ENCODE measurements at places on chromosomes 11 and 22.

- DNase-seq, result no peak
Measured at GRCh38 chr22:41003976-41004375, 52.8 kb downstream of the RBX1 start.

DNA sequence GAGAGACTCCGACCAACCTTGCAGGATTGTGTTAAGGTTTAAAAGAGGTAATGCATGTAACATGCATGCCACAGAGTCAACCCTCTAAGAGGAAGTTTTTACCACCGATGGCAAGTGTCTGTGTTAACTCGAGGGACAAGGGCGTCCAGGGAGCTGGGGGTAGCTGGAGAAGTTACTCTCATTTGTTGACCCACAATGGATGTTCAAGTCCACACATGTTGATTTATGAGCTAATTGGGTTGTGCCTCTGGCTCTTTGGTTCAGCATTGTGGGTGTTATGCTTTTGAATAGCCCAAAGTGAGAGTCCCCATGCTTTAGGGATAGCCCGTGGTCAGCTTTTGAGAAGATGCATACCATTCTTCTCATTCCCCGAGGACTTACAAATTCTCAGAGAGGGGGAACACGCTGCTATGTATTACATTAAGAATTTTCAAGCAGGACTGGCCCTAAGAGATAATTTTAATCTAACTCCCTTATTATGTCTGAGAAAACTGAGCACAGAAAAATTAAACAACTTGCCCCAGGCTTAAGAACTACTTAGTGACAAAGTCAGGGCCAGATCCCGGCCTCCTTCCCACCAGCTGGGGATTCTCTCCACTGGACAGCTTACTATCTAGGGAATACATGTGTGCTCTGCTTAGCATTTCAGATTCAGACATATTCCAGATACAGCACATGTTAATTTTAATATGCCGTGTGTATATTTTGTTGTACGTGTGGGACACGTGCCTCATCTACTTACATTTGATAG lies 5.2 kb upstream of the PLET1 start:
- no peak for DNase-seq

- DNase-seq, result no peak
Measured at GRCh38 chr11:100827934-100828661, 141.0 kb downstream of the ARHGAP42 start.

GRCh38 chr11:7597620-7598019 lies 75.7 kb downstream of the CYB5R2 start:
- no peak for DNase-seq

GRCh38 chr22:41570221-41570620 lies 9.4 kb downstream of the CSDC2 start:
- no peak for DNase-seq

DNA sequence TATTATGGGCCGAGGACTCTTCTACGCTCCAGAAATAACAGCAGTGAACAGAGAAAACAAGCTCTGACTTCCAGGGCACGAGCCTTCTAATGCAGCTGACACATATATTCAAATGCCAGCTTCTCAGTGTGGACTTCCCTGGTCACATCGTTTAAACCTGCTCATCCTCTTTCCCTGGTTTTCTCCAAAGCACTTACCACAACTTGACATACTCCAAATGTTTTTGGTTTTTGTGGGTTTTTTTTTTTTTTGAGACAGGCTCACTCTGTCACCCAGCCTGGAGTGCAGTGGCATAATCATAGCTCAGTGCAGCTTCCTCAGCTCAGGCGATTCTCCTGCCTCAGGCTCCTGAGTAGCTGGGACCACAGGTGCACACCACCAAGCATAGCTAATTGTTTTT lies 105.5 kb downstream of the MICAL3 start:
- no peak for DNase-seq

- no peak for DNase-seq
Measured at GRCh38 chr11:111414267-111414931, 35.3 kb upstream of the POU2AF1 start.

- no peak for DNase-seq
Measured at GRCh38 chr22:32695451-32695891, 106.0 kb upstream of the TIMP3 start.

DNA sequence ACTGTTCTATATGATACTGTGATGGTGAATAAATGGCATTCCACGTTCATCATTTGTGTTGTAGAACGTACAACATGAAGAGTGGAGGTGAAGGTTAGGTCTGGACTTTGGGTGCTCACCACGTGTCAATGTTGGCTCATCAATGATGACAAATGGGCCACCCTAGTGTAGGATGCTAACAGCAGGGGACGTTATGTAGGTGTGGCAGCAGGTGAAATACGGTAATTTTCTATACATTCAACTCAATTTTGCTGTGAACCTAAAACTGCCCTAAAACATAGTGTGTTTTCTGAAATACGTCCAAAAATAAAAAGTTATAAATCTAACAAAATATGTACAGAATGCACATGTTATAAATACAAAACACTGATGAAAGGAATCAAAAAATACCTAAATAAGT lies 6.2 kb downstream of the KRTAP5-6 start:
- DNase-seq, result no peak

- DNase-seq, result no peak
Measured at GRCh38 chr22:24584871-24585411, 7.9 kb downstream of the LRRC75B start.

- no peak for DNase-seq
Measured at GRCh38 chr22:30183861-30184278, 62.7 kb downstream of the LIF start.

GRCh38 chr11:64499261-64500004 lies 91.6 kb upstream of the SLC22A12 start:
- no peak for DNase-seq

All from activated T-cell treated with anti-CD3 and anti-CD28 coated beads for 1 hour (primary cell).